ENCODE measurements at places on chromosomes 2 and 18. TPM values are rescaled to one million over a fixed set of nuclear protein-coding genes. Genes with fewer than 3 reads are reported as not detected.
A peak's percentile ranks its signal among the peaks of the same experiment; 100 is the strongest.

DNA sequence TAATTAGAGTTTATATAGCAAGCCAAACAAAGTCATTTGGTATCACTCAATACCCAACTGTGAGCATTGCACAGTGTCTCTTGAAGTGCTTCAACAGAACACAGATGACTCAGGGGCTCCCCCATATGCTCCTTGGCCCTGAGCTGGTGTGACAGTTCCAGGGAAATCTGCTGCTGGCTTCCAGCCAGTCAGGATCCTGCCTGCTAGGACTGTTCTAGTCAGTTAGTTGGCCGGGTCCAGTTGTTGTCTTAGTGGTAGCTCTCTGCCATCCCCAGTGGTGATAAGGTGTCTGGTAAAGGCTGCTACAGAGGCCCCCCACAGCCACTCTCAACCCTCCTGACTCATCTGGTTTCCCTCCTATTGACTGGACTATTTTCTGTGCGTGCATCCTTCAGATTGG is 100.3 kb downstream of the IRS1 start:
- no peaks in the 10 kb centered on the region for H3K36me3 ChIP-seq
- H3K27me3 ChIP-seq, result no peaks in the 10 kb centered on the region
- no peak overlapping the region for H3K4me3 ChIP-seq
- no peaks in the 10 kb centered on the region for H3K4me1 ChIP-seq
- H3K27ac ChIP-seq, result peak overlapping the region; percentile 22

GRCh38 chr2:104896446-104896845 is 42.5 kb downstream of the POU3F3 start:
- H3K27ac ChIP-seq, result no peak overlapping the region
- H3K27me3 ChIP-seq, result no peaks in the 10 kb centered on the region
- no peak overlapping the region for H3K4me3 ChIP-seq
- no peaks in the 10 kb centered on the region for H3K4me1 ChIP-seq
- DNase-seq, result no peak

Gene RAB6C
- not detected for total RNA-seq

Gene CREB1
- 35.1 TPM for total RNA-seq

Gene STK36
- 8.9 TPM for total RNA-seq

DNA sequence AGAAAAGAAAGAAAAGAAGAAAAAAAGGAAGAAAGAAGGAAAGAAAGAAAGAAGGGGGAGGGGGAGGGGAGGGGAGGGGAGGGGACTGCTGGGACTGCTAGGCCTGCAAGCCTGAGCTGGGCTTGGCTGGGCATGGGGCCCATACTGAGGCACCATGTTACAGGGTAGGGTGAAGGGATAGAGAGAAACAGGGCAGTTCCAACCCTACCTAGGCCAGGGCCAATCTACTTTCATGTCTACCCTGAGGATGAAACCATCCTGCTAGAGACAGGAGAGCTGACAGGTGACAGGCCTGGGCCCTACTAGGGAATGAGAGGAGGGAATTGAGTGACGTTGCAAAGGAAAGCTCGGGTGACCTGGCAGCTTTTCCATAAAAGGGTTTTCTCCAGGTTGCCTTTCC is 41.7 kb downstream of the TEX44 start:
- DNase-seq, result no peak
- no peaks in the 10 kb centered on the region for H3K36me3 ChIP-seq

GRCh38 chr2:11752906-11753305 is 6.5 kb downstream of the LPIN1 start:
- H3K27me3 ChIP-seq, result no peaks in the 10 kb centered on the region
- no peak for DNase-seq
- H3K4me1 ChIP-seq, result peaks cover 26% of the 10 kb centered on the region
- H3K4me3 ChIP-seq, result no peak overlapping the region

GRCh38 chr2:234290671-234291070 is 206.2 kb downstream of the ARL4C start:
- H3K36me3 ChIP-seq, result no peaks in the 10 kb centered on the region
- no peaks in the 10 kb centered on the region for H3K27me3 ChIP-seq
- H3K4me3 ChIP-seq, result no peak overlapping the region
- peaks cover 10% of the 10 kb centered on the region for H3K4me1 ChIP-seq
- peak overlapping the region; percentile 51 for H3K27ac ChIP-seq
- DNase-seq, result no peak

Gene SPATS2L
- total RNA-seq, result 91.9 TPM

DNA sequence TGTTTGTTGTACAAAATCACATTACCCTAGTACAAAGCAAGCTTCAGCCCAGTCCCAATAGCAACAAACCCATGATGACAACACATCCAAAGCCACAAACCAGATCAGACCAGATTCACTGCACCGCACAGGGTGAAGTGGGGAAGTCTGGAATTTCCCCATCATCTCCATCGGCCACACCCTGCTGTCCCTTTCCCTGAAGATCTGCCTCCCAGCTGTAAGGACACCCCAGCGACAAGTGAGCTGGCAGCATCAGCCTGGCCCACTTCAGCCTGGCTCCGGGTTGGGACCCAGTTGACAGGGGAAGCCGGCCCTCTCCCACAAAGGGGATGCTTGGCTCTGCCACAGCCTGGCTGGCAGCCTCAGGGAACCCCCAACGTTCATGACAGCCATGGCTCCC is 207.6 kb downstream of the MGAT5 start:
- DNase-seq, result no peak
- no peaks in the 10 kb centered on the region for H3K36me3 ChIP-seq
- no peaks in the 10 kb centered on the region for H3K27me3 ChIP-seq
- no peak overlapping the region for H3K27ac ChIP-seq
- H3K4me3 ChIP-seq, result no peak overlapping the region

DNA sequence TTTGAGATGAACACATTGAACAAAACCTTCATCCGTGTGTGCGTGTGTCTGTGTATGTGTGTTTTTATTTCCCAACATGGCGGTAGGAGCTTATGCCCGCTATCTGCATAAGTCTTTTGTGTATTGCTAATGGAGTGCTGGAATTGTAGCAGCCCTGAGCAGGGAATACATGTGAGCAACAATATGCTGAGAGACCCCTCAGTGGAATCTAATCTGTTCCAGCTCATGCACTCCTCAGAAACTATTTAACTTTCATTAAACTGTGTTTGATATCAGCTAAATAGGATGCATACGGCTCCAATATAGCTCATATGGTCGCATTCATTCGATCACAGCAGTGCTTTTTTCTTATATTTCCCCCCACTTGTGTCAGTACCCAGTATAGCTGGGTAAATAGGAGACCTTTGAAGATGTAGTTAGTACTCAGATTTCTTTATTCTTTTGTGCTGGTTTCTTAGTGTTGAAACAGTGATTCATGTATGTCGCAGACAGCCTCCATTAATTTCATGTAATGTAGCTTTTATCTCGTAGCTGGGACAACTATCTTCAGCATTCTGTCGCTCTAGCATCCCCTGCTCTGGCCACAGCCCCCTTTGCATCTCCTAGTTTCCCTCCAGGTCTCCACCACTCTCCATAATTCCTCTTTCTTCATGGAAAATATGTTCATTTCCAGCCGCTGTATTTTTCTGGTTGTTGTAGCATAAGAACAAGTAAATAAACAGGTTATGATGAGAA is 891.2 kb downstream of the BCL11A start:
- no peaks in the 10 kb centered on the region for H3K36me3 ChIP-seq
- no peaks in the 10 kb centered on the region for H3K4me1 ChIP-seq
- H3K27me3 ChIP-seq, result no peaks in the 10 kb centered on the region
- no peak overlapping the region for H3K4me3 ChIP-seq

DNA sequence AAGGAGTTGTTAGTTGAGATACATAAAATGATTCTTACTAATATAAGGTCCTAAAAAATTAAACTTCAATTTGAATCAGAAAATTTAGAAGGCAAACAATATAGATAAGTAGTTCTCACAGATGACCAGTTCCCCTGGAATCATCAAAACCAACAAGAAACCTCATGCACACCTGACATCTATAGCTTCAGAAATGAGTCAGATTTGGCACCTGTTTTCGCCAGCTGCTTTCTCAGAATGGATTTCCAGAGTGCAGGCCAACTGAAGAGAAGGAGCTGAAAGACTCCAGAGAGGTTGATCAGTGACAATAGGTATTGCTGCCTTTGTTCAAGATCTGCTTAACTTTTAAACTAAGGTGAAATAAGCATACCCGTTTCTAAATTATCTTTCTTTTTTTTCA is 192.4 kb downstream of the RDH14 start:
- H3K4me1 ChIP-seq, result no peaks in the 10 kb centered on the region
- no peak for DNase-seq
- H3K4me3 ChIP-seq, result no peak overlapping the region

DNA sequence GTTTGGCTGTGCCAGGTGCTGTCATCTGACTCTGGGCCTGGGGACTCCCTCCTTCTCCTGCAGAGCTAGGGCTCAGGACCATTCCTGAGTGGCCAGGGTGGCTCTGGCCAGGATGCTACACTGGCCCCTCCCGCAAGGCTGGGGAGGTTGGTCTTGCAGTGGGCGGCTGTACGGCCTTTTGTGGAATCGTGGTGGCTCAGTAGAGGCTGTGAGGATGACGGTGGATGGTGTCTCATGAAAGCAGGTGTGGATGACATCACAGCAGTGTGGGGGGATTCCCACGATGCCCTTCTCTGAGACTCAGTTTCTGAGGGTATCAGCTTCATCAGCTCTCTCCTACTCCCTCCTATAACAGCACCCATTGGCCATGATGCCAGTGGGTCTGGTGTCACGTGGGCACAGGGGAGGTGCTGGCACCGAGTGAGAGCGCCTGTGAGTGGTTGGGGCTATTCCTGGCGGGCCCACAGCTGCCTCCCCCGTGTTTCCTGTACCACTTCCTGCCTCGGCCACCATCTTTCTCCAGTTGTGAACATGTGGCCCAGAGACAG is 144.2 kb upstream of the HDAC4 start:
- H3K4me3 ChIP-seq, result no peak overlapping the region
- H3K4me1 ChIP-seq, result no peaks in the 10 kb centered on the region
- no peaks in the 10 kb centered on the region for H3K27me3 ChIP-seq
- no peak overlapping the region for H3K27ac ChIP-seq
- no peaks in the 10 kb centered on the region for H3K36me3 ChIP-seq

Gene FHOD3
- total RNA-seq, result 5.8 TPM

- H3K4me1 ChIP-seq, result peaks cover 67% of the 10 kb centered on the region
- H3K36me3 ChIP-seq, result no peaks in the 10 kb centered on the region
- H3K27ac ChIP-seq, result peak overlapping the region; percentile 90
- H3K27me3 ChIP-seq, result no peaks in the 10 kb centered on the region
- no peak for DNase-seq
These were observed 128.7 kb downstream of the LYPD6B start for GRCh38 chr2:149167001-149167780.

- H3K27ac ChIP-seq, result no peak overlapping the region
- H3K4me3 ChIP-seq, result no peak overlapping the region
- no peaks in the 10 kb centered on the region for H3K27me3 ChIP-seq
- no peaks in the 10 kb centered on the region for H3K36me3 ChIP-seq
- H3K4me1 ChIP-seq, result no peaks in the 10 kb centered on the region
- DNase-seq, result no peak
These were observed 10.7 kb downstream of the RAMP1 start for GRCh38 chr2:237870126-237870525.

DNA sequence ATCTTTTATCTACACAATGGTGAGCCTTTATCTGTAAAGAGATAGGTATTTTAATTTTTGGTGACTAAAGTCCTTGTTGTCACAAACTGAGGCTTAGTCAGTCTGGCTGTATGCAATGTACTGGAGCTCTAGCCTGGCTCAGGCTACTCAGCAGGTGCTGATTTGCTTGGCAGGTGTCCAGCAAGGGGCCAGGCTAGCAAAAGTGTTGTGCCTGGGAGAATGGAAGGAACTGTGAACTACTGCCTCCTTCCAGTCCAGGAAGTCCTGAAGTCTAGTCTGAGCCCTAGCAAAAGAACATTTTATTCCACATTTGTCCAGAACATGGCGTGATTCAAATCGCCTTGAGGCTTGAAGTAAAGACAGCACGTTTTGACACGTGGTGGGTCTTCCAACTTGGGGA is 260.5 kb downstream of the CCDC85A start:
- no peaks in the 10 kb centered on the region for H3K36me3 ChIP-seq
- no peaks in the 10 kb centered on the region for H3K27me3 ChIP-seq
- no peak overlapping the region for H3K27ac ChIP-seq
- no peak overlapping the region for H3K4me3 ChIP-seq

DNA sequence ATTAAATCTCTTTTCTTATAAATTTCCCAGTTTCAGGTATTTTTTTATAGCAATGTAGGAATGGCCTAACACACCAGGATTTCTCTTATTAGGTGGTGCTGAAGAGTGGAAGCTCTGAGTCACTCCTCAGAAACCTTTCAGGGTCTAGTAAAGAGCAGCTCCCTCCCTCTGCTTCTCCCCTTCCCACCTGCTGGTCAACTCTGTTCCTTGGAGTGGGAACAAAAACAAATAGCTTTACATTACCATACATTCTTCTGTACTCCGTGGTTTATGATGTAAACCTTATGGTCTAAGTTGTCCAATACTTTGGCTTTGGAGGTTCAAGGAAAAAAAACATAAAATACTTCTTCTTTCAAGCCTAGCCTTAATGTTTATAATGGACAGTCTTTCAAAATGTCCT is 2.7 kb upstream of the IL1R1 start:
- DNase-seq, result no peak
- no peaks in the 10 kb centered on the region for H3K4me1 ChIP-seq
- no peaks in the 10 kb centered on the region for H3K27me3 ChIP-seq
- no peak overlapping the region for H3K4me3 ChIP-seq
- peaks cover 3% of the 10 kb centered on the region for H3K36me3 ChIP-seq
- no peak overlapping the region for H3K27ac ChIP-seq

DNA sequence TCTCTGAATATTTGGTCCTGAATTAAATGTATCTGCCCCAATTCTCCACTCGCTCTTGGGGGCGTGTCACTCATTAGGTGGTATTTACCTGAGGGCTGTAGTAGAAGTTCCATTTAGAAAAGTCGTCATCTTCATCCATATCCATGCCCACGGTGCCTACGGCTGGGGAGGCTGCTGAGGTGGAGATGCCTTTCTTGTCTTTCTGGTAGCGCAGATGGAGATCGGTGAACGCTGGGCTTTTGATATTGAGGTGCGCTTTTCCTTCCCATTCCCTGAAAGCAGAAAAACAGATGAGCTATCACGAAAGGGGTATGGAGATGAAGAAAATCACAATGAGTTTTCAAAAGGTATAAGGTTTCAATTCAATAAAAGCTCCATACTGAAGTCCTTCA is 39.7 kb downstream of the APOB start:
- no peaks in the 10 kb centered on the region for H3K27me3 ChIP-seq
- no peak for DNase-seq
- H3K4me1 ChIP-seq, result no peaks in the 10 kb centered on the region
- no peak overlapping the region for H3K27ac ChIP-seq
- H3K36me3 ChIP-seq, result no peaks in the 10 kb centered on the region

Gene COL4A3
- 2.5 TPM for total RNA-seq

Gene NPPC
- not detected for total RNA-seq

Gene SERPINB4
- 24.4 TPM for total RNA-seq

Measured in esophagus squamous epithelium (tissue), 5 donors.